ENCODE measurements at places on chromosomes 4 and X. TPM values are rescaled to one million over a fixed set of nuclear protein-coding genes. Genes with fewer than 3 reads are reported as not detected.

DNA sequence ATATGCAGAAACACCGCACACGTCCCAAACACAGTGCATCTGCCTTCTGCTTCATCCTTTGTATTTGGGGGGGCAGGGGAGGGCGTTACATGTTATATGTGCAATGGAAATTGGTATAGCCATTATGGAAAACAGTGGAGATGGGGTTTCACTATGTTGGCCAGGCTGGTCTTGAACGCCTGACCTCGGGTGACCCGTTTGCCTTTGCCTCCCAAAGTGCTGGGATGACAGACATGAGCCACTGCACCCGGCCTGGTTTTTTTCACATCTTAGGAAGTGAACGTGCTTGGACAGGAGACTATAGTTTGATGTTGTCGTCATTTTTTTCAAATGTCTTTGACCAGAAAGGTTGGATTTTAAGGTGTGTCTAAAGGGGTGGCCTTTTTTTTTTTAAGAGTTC is 88.6 kb downstream of the DHRSX start:
- DNase-seq, result no peak

DNA sequence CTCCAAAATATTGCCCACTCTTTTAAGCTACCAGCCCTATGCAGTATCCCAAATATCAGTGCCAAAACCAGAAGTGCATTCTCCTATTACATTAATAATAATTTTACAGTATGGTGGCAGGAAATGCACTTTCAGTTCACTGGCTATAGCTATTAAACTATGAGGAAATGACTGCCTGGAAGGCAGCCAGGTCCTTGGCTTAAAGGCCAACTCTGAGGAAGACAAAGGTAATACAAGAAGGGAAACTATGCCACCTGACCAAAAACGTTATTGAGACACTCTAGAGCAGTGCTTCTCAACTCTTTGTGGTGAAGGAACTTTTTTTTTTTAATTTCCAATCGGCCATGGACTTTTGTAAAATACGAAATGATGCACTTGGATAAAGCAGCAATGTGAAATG is 133.6 kb upstream of the VAMP7 start:
- DNase-seq, result peak; percentile 39

- DNase-seq, result no peak
These were observed 13.9 kb downstream of the TBC1D14 start for GRCh38 chr4:6923507-6923906.

DNA sequence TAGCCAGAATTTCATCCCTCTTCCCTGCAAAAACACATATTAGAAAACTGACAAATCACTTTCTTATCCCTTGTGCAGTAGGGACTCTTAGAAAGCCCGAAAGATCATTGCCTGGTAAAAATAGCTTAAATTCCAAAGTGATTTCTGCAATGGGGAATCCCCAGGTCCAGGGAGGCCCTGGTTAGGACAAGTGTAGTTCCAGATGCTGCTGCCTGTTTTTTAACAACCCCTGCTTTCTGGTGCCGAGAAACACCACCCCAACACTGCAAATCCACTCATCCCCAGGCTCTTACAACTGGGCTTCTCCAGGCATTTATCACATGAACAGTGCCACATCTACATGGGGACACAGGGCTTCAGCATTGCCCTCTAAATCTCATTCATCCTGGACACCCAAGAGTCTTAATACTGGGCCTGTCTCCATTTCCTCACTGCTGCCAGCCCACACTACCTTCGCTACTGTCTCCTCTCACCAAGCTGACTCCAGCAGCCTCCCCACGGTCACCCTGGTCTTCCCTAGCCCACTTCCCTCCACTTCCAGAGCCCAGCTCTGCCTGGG is 112.2 kb upstream of the PSAPL1 start:
- DNase-seq, result no peak

GRCh38 chrX:40420899-40421729 is 159.7 kb upstream of the ATP6AP2 start:
- peak; percentile 34 for DNase-seq

DNA sequence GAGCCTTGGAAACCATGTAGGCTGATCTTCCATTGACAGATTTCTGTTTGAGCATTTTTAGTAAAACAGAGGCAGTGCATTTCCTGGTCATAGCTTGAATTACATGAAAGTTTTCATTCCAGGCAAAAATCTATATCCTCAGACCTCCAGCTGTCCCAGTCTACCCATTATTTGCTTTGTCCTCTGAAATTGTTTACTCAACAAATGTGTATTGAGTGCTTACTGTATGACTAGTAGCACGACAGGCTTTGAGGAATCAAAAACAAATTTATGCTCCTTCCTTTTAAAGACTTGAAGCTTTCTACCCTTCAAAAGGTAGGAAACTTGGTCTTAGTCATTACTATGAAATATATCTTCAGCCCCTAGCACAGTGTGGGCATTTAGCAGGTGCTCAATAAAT is 307.9 kb upstream of the IGFBP7 start:
- DNase-seq, result no peak

UGT2A1 gene
- polyA plus RNA-seq, result 2.4 TPM

GAGE12C gene
- polyA plus RNA-seq, result not detected
